Endothelial cell (in vitro differentiated cells): ENCODE measurements at places on chromosomes 2 and 18.

DNA sequence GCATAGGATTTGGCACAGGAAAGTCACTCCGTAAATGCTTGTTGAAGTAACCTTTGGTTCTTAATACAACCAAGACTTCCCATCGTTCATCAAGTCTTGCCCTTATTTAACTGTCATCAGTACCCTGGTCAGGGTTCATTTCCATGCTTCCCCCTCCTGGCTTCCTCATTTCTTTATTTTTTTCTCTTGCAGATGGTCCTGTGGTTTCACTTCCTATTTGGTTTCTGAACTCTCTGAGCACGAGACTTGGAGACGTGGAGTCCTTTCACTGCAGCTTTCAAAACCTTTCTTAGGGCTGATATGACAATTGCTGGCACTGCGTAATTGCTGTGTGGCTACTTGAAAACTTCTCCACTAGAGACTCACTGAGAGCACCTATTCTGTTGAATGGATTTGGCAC, 59.9 kb upstream of the PID1 start:
- no peaks in the 10 kb centered on the region for H3K36me3 ChIP-seq
- no peaks in the 10 kb centered on the region for H3K27me3 ChIP-seq
- H3K4me3 ChIP-seq, result no peak overlapping the region
- no peak for DNase-seq

DNA sequence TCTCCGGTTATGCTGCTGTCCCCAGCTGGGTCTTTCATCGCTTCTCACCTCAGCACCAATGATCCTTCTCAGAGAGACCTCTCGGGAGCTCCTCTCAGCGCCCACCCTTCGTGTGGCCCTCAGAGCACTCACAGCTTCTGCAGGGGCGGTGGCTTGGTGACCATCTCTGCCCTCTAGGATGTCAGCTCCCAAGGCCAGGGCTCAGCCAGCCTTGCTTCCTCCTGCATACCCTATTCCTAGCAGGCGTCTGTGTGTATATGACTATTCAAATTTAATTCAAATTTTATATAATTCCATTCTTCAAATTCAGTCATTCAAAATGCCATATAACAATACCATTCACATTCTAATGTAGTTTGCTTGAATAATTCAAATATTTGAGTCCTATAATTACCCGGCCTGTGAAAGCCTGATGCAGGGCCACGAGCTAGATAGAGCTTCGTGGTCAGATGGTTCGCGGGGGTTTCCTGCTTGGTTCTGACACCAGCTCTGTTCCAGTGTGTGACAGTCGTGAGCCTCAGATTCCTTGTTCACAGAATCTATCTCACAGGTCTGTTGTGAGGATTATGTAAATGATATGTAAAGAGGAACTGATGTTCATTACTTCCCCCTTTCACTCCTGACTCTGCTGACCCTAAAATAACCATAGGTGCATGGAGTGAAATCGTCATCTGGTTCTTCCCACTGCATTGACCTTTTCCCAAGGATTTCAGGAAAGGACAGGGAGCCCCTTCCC, 94.0 kb upstream of the CNGA3 start:
- peaks cover 2% of the 10 kb centered on the region for H3K27me3 ChIP-seq
- no peaks in the 10 kb centered on the region for H3K4me1 ChIP-seq
- no peak overlapping the region for H3K4me3 ChIP-seq
- DNase-seq, result no peak
- H3K36me3 ChIP-seq, result peaks cover 5% of the 10 kb centered on the region

- peak; percentile 15 for DNase-seq
- peak overlapping the region; percentile 92 for H3K4me3 ChIP-seq
- H3K27ac ChIP-seq, result no peak overlapping the region
- peaks cover 5% of the 10 kb centered on the region for H3K27me3 ChIP-seq
Measured at GRCh38 chr18:27184115-27185024, 738 bp downstream of the CHST9 start.

- H3K36me3 ChIP-seq, result no peaks in the 10 kb centered on the region
- no peaks in the 10 kb centered on the region for H3K27me3 ChIP-seq
- H3K4me3 ChIP-seq, result no peak overlapping the region
- H3K4me1 ChIP-seq, result no peaks in the 10 kb centered on the region
Measured at GRCh38 chr18:34866739-34867138, 156.6 kb downstream of the DTNA start.

- peaks cover 14% of the 10 kb centered on the region for H3K36me3 ChIP-seq
- DNase-seq, result no peak
- peaks cover 33% of the 10 kb centered on the region for H3K4me1 ChIP-seq
- no peak overlapping the region for H3K27ac ChIP-seq
Measured at GRCh38 chr2:157822993-157823392, 53.1 kb downstream of the ACVR1 start.

GRCh38 chr2:113080134-113080533, 12.4 kb downstream of the IL1F10 start:
- H3K27me3 ChIP-seq, result peaks cover 6% of the 10 kb centered on the region
- no peak overlapping the region for H3K4me3 ChIP-seq
- no peaks in the 10 kb centered on the region for H3K36me3 ChIP-seq
- peak; percentile 63 for DNase-seq
- H3K4me1 ChIP-seq, result no peaks in the 10 kb centered on the region
- H3K27ac ChIP-seq, result no peak overlapping the region

DNA sequence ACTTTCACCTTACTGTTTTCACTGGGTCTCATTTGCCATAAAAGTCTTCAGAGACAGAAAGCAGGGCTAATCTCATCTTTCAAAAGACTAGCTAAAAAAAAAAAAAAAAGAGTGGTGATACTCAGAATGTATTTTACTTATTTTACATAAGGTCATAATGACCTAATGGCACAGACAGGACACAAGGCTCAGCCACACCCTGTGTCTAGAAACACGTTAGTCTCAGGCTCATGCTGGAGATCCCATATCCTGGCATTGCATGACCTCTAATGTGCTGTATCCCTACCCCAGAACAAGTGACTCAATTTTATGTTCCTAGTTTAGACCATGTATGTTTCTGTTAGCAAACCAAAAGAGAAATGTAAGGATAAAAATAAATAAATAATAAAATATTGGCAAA, 115.4 kb downstream of the SATB2 start:
- no peak for DNase-seq
- H3K4me3 ChIP-seq, result no peak overlapping the region
- no peak overlapping the region for H3K27ac ChIP-seq
- no peaks in the 10 kb centered on the region for H3K36me3 ChIP-seq

- DNase-seq, result no peak
- peaks cover 3% of the 10 kb centered on the region for H3K36me3 ChIP-seq
- H3K4me1 ChIP-seq, result peaks cover 24% of the 10 kb centered on the region
- no peak overlapping the region for H3K4me3 ChIP-seq
Measured at GRCh38 chr2:109209412-109209811, 80.4 kb downstream of the SH3RF3 start.

DNA sequence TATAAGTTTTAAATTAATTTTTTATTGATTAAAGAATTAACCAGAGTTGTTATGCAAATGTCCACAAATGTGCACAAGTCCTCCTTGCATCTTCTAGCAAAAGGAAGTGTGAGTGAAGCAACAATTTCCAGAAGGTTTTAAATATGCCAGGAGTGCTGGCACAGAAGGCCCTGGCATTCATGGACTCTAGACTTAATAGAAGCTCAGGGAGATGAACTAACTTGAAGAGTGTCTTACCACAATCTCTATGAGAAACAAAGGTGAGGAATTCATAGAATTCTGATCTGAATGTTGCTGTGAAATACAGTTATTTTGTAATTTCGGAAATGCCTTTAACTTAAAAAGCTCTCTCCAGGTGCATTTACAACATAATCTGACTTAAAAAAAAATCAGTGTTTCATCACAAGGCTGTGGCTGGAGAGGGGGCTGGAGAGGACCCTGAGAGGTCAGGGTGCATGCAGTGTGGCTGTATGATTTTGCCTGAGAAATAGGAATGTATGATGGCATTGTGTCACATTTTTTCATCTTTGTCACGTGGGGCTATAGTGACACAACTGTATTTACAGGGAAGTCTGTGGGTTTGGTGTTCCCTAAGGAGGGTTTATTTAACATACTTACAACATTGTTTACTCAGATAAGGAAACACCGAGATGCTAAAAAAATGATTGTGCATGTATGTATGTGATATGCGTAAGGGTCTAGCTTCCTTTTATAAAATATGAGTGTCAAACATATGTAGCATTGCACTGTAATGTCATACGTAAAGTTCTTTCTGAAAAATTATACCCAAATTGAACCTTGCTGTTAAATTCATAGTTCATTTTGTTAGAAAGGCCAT, 66.2 kb downstream of the MAP4K4 start:
- peaks cover 65% of the 10 kb centered on the region for H3K4me1 ChIP-seq
- H3K36me3 ChIP-seq, result peaks cover 3% of the 10 kb centered on the region
- DNase-seq, result no peak
- H3K27me3 ChIP-seq, result peaks cover 16% of the 10 kb centered on the region
- peak overlapping the region; percentile 82 for H3K27ac ChIP-seq
- no peak overlapping the region for H3K4me3 ChIP-seq

GRCh38 chr2:11090187-11090586, 65.1 kb upstream of the SLC66A3 start:
- H3K36me3 ChIP-seq, result no peaks in the 10 kb centered on the region
- H3K27ac ChIP-seq, result no peak overlapping the region
- no peak overlapping the region for H3K4me3 ChIP-seq
- peaks cover 6% of the 10 kb centered on the region for H3K4me1 ChIP-seq

DNA sequence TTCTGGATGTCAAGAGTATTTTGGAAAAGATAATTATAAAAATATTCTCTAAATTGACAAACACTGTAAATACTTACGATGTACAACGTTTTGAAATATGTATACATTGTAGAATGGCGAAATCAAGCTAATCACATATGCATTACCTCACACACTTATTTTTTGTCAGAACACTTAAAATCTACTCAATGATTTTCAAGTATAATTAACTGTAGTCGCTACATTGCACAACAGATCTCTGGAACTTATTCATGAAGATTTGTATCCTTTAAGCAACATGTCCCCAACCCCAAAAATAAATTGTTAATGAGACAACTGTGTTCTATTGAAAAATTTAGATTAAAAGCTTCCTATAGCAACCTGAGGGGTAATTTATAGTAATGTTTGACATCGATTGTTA, 59.8 kb downstream of the C2orf74 start:
- H3K36me3 ChIP-seq, result peaks cover 16% of the 10 kb centered on the region
- no peak overlapping the region for H3K4me3 ChIP-seq
- no peaks in the 10 kb centered on the region for H3K4me1 ChIP-seq
- H3K27me3 ChIP-seq, result no peaks in the 10 kb centered on the region

- H3K4me3 ChIP-seq, result no peak overlapping the region
- H3K4me1 ChIP-seq, result peaks cover 17% of the 10 kb centered on the region
- no peak for DNase-seq
- H3K27me3 ChIP-seq, result peaks cover 10% of the 10 kb centered on the region
Measured at GRCh38 chr2:160300203-160300602, 100.1 kb upstream of the ITGB6 start.

DNA sequence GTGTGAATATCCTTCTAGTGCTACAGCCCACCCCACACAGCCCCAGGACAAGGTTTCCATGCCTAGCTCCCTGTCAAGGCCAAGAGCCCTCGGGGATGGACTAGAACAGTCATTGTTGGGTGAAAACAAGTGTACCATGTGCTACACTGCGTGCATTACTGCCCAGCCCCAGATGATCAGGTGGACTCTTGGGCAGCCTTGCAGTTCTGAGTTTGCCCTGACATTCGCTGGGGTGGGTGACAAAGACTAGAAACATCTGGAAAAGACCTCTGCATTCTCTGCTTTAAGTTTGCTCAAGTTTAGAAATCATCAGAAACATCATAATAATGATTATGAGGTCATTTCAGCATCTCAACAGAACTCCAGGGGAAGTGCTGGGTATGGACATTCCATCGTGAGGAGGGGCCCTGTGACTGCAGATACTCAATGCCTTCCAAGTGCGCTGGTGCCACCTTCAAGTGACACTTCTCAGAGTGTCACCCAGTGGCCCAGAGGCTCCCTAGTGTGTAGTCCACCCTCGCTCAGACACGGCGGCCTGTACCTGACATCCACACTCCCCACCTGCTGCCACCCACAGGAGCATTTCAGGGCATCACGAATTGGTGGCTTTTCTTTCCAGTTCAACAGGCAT, 5.3 kb upstream of the PXDN start:
- peaks cover 15% of the 10 kb centered on the region for H3K4me1 ChIP-seq
- peaks cover 19% of the 10 kb centered on the region for H3K27me3 ChIP-seq
- H3K4me3 ChIP-seq, result no peak overlapping the region
- H3K36me3 ChIP-seq, result peaks cover 13% of the 10 kb centered on the region
- no peak overlapping the region for H3K27ac ChIP-seq

DNA sequence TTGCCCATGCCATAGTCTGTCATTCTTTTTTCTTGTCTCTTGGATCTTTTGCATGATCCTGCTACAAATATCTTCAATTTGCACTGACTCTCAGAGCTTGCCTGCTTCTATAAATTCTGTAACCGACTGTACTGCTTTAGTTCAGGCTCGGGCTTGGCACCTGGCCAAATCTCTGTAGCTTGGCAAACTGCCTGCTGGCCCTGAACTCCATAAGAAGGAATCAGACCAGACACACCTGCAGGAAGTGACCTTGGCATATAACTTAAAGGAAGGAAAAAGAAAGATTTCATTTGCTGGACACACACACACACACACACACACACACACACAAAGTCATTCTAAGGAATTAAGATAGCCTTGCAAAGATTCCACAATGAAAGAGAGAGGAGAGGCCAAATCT, 291.2 kb upstream of the DDX18 start:
- H3K4me1 ChIP-seq, result no peaks in the 10 kb centered on the region
- H3K27me3 ChIP-seq, result no peaks in the 10 kb centered on the region
- H3K36me3 ChIP-seq, result no peaks in the 10 kb centered on the region
- no peak overlapping the region for H3K27ac ChIP-seq
- H3K4me3 ChIP-seq, result no peak overlapping the region
- DNase-seq, result no peak

DNA sequence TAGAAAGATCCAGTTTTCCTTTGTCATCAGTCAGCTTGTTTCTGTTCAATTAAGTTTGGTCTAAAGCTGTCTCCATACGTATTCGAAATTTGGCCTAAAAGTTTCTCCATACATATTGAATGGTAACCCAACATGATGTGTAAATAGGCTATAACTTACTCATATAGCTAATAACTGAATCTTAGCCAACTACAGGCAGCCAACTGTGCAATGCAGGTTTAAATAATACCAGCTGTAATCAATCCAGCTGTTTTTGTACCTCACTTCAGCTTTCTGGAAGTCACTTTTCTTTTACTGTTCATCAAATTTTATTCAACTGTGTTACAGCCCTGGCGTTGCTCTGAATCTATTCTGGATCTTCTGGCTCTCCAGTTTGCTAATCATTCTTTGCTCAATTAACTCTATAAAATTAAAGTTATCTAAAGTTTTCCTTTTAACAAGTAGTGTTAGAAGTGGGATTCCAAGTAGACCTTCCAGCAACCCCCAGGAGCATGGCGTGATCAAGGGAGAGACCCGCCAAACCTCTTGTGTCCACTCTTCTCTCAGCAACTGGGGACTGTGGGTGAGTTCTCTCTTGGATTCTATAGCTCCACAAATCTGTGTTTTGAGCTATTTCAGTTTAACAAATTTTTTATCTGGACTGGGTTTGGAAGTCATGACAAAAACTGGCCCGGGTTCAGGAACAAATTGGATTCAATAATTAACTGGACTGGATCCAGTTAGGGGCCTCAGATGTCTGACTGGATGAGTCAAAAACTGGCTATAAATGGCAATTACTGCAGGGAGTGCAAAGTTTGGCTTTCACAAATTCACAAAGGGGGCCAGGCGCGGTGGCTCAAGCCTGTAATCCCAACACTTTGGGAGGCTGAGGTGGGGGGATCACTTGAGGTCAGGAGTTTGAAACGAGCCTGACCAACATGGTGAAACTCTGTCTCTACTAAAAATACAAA, 329.7 kb upstream of the ST6GAL2 start:
- DNase-seq, result no peak
- H3K27me3 ChIP-seq, result peaks cover 2% of the 10 kb centered on the region
- no peaks in the 10 kb centered on the region for H3K36me3 ChIP-seq
- no peaks in the 10 kb centered on the region for H3K4me1 ChIP-seq
- H3K27ac ChIP-seq, result no peak overlapping the region
- no peak overlapping the region for H3K4me3 ChIP-seq
